ENCODE measurements at places on chromosomes 13 and 19.

- no peak for DNase-seq
These were observed 16.0 kb downstream of the FXYD5 start for GRCh38 chr19:35170359-35171061.

DNA sequence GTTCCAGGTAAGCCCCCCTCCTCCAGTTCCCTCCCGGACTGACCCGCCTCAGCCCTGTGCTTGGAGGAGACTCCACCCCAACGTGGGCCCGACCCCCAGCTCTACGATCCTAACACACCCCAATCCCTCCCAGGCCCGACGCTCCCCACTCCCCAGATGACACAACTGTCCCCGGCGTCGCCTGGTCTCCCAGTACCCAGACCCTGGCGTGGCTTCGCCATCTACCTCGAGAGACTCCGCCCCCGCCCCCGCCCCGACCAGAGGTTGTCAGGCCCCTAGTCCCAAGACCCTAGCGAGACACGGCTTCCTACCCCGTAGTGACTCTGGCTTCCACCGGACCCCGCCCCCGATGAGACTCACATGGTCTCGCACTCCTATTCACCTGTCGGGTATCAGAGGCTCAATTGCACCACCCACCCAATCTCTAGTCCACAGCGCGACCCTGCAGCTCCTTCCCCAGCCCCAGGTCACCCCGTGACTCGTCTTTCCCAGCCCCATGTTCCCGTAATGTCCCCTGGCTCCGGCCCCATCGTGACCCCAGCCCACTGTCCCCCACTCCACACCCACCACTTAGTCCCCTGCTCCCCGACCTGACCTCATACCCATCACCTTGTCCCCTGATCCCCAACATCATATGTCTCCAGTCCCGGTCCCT, 2.9 kb downstream of the CD37 start:
- DNase-seq = no peak

GRCh38 chr19:30621326-30621920, 249.2 kb downstream of the ZNF536 start:
- DNase-seq = no peak

DNA sequence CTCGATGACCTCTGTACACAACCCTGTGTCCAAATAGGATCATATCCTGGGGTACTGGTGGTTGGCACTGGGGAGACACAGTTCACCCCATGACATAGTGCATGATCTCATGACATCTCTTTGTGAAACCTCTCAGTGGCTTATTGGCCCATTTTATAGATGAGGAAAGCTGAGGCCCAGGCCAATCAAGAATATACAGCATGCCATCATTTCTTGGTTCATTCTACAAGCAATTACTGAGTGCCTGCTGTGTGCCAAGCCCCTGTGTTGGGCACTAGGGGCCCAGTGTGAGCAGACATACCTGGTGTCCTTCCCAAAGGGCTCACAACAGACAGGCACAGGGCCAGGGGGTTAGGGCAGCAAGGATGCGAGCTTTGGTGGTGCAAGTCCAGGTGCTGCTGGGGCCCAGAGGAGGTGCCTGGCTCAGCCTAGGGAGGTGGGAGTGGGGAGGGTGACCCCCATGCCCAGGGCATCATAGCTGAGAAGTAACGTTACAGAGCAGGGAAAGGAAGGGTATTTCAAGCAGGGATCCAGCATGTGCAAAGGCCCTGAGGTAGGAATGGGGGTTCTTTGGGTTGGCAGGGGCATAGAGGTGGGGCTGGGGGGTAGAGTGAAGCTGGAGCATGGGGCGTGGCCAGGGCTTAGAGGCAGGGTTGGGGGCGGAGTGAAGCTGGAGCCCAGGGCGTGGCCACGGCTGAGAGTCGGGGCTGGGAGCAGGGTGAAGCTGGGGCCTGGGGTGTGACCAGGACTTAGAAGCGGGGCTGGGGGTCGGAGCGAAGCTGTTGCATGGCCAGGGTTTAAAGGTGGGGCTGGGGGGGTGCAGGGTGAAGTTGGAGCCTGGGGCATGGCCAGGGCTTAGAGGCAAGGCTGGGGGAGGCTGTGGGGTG, 20.7 kb downstream of the COLGALT1 start:
- no peak for DNase-seq

GRCh38 chr19:14127176-14127575, 9.2 kb downstream of the ASF1B start:
- no peak for DNase-seq

GRCh38 chr13:30170569-30170968, 136.8 kb downstream of the KATNAL1 start:
- DNase-seq = no peak

GRCh38 chr13:111403266-111403665, 82.8 kb downstream of the TEX29 start:
- no peak for DNase-seq

- no peak for DNase-seq
These were observed 149.1 kb downstream of the KLF12 start for GRCh38 chr13:73984949-73985691.

- DNase-seq = no peak
These were observed 67.8 kb upstream of the CSNK1A1L start for GRCh38 chr13:37173214-37173613.

GRCh38 chr19:30666301-30666803, 294.2 kb downstream of the ZNF536 start:
- DNase-seq = no peak

- DNase-seq = no peak
These were observed 49.0 kb downstream of the COLGALT1 start for GRCh38 chr19:17604372-17605025.

DNA sequence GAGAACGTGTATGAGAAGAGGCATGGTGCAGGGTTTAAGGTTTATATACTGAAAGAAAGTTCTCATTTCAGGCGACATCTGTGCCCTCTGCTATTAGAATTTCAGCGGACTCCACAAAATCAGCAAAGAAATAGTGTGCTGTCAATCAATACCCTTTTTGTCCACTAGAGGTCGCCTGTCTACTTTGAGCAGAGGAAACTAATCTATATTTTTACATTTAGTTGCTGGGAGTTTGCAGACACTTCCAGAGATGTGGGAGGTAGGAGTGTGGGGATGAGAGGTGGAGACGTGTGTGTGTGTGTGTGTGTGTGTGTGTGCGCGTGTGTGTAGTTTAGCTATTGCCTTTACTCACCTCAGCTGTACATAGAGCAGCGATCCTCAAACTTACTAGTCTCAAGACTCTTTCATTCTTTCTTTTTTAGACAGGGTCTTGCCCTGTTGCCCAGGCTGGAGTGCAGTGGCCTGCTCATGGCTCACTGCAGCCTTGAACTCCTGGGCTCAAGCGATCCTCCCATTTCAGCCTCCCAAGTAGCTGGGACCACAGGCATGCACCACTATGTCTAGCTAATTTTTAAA, 9.7 kb downstream of the INAFM1 start:
- peak; percentile 61 for DNase-seq

DNA sequence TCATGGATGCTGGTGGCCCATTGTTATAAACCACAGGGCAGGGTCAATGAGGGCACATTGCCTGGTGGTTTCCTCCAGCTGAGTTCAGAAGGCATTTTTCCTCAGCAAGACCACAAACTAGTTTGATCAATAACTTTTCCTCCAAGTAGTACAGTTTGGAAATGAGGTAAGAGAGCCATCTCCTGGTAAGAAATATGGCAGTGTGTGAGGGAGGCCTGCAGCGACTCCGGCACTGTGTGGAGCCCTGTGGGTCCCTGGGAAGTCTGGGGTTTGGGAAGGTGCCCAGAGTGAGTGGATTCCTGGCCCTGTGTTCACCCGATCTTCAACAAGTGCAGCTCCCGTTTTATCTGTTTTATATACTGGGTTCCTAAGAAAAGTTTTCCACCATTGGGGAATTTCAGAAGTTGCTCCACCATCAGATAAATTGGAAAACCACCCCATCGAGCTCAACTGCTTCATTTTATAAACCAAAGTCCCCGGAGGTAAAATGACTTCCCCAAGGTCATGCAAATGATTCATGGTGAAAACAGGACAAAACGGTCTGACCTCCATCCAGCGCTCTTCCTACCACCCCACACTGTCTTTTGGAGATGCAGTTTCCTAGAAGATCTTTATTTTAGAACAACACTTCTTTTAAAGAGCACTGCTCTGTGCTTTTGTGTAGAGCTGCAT, 148.4 kb downstream of the KATNAL1 start:
- no peak for DNase-seq

- DNase-seq = no peak
These were observed 72.9 kb downstream of the SPATA13 start for GRCh38 chr13:24233351-24233901.
